Lung (tissue), 17 donors: ENCODE measurements at places on chromosomes 5 and 9.

GRCh38 chr5:17039170-17039569, 103.1 kb upstream of the MYO10 start:
- no peak for DNase-seq

- DNase-seq, result no peak
These were observed 8.3 kb downstream of the DIMT1 start for GRCh38 chr5:62395210-62395950.

- no peak for DNase-seq
These were observed 65.2 kb upstream of the UBAC1 start for GRCh38 chr9:136026266-136026942.

DNA sequence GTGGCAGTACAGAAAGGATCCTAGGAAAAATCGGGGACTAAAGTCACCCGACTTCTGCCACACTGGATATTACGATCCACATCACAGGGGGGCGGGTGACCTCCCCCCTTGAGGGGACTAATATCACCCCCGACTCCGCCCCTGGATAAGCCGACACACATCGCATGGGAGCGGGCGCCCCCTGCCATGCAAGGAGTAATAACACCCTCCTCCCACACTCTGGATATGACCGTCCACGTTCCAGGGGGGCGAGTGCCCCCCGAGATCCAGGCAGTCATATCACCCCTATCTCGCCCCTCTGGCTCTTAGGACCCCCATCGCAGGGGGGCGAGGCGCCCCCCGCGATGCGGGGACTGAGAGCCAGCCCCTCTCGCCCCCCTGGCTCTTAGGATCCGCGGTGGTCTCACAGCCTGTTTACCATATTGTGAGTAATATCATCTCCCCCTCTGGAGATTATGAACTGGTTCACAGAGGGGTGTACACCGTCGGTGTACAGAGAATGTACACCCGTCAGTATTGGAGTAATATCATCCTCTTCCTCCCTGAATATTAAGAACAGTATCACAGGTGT, 423.0 kb downstream of the DIRAS2 start:
- DNase-seq, result no peak

DNA sequence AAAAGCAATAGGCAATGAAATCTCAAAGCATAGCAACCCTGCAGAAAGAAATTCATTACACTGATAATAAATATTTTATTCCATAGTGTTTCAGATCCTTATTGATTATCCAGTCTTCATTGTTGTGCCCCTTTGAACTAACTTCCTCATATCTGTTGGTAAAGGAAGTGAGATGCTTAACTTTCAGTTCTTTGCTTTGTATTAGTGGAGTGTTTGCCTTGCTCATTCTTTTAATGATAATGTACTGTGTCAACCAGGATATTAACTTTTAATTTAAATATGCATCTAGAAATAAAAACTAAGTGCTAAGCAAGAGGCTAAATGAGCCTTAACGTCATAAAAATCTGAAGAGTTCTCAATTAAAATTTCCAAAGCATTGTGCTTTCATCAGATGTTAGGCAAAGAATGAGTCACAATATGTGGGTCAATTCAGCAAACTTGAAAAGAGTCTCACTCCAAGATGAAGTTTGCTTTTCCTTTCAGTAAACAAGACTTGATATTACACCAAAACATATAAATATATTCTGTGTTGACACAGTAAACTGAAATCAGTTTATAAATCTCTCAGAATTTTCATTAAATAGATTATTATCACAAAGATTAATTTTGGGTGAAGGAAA, 105.9 kb downstream of the GIN1 start:
- no peak for DNase-seq

DNA sequence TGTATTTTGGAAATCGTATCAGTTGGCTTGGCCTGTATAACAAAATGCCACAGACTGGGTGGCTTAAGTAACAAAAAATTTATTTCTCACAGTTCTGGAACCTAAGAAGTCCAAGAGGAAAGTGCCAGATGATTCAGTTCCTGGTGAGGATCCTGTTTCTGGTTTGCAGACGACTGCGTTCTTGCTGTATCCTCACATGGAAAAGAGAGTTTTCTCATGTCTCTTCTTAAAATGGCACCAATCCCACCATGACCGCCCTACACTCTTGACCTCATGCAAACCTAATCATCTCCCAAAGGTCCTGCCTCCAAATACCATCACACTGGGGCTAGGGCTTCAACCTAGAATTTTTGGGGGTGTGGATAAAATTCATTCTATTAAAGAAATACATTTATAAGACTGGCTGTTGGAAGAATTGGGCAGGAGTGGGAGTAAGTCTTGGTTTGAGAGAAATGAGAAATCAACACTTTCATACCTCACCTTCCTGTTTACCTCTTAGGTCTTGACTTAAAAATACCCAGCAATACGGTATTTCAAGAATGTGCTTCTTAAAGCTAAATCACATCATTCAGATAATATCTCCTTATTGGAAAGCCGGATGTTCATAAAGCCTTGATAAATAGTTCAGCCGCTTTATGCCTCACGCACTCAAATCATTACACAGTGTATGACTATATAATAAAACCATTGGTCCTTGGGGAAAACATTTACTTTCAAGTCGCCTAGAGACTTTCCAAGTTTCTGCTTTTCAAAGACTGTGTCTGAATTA, 28.7 kb downstream of the PTTG1 start:
- no peak for DNase-seq

GRCh38 chr5:108083232-108083631, 298.7 kb downstream of the FBXL17 start:
- DNase-seq, result no peak

DNA sequence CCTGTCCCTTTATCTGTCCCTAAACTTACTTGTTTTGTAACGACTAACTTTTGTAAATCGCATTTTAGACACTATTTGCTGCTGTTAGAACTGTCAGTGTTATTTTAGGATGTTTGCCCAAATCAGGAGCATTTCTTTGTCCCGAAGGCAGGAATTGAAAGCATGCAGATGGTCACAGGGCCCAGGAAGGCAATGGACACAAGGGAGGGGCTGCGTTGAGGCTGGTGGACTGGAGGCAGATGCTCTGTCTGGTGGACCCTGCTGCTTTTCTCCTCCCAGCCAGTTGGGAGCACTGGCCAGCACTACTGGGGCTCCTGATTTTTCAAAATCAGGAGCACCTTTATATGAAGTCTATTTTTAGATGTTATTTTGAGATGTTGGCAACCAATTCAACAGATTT, 31.7 kb downstream of the DOCK2 start:
- peak; percentile 48 for DNase-seq

- peak; percentile 50 for DNase-seq
These were observed 3.3 kb upstream of the CDC20B start for GRCh38 chr5:55176176-55176818.

- DNase-seq, result no peak
These were observed 16.8 kb downstream of the SEMA5A start for GRCh38 chr5:9529041-9529480.

DNA sequence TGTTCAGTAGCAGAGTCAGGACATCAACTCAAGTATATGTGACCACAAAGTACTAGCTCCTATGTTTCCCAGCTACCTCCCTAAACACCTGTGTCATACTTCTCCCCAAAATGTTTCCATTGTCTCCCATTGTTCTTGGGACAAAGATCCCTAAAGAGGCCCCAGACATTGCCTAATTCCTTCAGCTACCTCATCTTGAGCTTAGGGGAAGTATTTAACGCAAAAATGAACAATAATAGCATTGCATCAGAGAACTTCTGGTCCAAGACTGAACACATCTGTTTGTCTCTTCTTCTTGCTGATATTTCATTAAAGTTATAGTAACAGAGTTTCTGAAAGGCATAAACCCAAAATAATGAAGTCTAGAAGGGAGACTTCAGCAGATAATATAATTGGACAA, 430.8 kb downstream of the MTRR start:
- DNase-seq, result peak; percentile 74

DNA sequence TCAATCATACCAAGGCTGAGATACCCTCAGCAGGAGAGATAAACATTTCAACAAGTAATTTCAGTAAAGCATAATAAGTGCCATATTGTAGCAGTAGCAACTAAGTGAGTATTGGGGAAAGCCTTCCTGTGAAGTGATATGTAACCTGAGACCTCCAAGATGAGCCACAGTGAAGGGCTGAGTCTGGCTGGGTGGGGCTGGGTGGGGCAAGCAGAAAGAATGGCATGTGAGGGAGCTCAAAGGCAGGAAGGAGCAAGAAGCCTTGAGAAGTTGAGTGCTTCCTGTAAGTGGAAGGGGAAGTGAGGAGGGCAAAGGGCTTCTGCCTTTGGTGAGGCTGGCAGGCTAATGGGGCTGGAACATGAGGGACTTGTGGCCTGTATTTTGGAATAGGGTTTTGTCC, 19.7 kb upstream of the ASTN2 start:
- no peak for DNase-seq

DNA sequence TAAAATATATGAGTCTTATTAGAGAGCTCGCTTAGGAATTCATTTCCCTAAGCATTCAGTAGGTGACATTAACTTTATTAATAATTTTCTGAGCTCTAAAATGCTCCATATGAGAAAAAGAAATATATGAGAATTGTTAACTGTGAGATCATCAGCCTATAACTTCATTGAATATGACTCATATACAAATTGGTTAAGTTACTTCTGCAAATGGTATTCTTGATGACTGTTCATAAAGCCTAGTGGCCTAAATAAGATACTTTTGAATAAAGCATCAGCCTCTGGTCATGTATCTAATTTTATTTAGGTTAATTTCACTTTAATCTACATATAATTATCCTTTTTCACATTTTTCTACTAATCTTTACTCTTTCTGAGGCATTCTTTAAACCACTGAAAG, 710.2 kb upstream of the ACO1 start:
- DNase-seq, result no peak

DNA sequence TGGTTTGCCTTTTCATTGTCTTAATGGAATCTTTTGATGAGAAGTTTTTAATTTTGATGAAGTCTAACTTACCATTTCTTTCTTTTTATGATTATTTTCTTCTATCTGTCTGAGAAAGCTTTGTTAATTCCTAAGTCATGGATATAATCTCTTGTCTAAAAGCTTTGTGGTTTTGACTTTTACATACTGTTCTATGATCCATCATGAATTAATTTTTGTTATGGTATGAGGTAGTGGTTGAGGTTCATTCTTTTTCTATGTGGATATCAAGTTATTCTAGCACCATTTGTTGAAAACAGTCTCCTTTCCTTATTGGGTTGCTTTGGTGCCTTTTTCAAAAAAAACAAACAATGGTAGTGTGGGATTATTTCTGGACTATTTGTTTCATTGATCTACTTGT, 20.4 kb downstream of the FBXO10 start:
- DNase-seq, result no peak

- DNase-seq, result peak; percentile 46
These were observed 132.4 kb upstream of the EPB41L4A start for GRCh38 chr5:112551419-112552032.

DNA sequence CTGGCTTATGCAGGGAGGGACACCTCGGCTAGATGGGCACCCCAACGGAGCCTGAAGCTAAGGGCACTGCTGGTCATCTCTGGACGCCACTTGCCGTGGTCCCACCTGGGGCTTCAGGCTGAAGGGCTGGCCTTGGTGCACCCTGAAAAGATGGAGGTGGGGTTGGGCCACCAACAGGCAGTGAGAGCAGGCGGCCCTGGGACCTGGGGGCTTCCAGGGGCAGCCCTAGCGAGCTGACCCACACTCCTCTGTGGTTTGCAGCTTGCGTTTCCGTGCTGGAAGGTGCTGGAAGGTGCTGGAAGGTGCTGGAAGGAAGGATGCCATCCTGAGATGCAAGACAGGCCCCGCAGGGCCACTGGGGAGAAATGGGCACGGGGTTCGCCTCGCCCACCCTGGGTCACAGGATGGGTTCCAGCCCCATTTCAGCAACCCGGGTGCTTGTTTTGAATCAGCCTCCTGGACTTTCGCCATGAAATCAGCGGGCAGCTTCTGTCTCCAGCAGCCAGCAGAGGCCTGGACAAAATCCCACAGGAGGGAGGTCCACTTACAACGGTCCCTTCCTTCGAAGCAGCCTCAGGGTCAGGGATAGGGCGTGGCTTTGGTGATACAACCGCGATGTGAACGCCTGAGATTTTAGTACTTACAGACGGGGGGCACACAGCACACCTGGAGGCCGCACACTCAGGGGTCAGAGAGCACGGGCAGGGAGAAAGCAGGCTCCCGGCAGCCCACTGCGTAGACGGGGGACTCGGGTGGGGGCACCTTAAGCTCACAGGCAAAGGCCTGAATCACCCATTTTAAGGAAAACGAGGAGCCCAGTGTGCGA, 303.1 kb upstream of the IRX4 start:
- no peak for DNase-seq

DNA sequence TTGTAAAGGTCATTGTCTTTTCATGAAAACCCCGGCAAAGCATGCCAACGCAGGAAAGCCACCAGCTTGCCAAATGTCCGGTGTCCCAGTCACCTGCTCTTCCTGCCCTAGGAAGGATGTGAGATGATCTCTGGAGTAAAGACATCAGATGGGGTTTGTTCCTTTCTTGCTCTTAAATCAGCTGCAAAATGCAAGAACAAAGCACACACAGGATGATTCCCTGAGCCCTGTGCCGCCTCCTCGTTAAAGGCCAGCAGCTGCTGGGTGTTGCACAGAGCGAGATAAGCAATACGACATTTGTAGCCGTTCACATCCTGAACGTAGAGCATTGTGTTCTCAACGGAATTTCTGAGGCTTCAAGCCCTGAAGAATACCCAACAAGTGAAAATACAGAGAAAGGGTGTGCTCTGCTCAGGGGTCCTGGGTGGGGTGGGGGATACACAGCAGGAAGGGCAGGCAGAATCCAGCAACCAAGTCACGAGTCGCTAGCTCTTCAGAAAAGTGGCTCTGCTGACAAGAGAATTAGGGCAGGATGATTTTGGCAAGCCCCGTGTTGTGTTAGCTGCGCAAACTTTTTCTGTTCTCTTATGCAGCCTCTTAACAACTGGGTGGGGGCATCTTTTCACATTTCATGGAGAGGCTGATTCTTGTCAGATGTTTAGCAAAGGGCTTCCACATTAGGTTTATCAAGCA, 229.2 kb upstream of the MAP3K1 start:
- peak; percentile 96 for DNase-seq

DNA sequence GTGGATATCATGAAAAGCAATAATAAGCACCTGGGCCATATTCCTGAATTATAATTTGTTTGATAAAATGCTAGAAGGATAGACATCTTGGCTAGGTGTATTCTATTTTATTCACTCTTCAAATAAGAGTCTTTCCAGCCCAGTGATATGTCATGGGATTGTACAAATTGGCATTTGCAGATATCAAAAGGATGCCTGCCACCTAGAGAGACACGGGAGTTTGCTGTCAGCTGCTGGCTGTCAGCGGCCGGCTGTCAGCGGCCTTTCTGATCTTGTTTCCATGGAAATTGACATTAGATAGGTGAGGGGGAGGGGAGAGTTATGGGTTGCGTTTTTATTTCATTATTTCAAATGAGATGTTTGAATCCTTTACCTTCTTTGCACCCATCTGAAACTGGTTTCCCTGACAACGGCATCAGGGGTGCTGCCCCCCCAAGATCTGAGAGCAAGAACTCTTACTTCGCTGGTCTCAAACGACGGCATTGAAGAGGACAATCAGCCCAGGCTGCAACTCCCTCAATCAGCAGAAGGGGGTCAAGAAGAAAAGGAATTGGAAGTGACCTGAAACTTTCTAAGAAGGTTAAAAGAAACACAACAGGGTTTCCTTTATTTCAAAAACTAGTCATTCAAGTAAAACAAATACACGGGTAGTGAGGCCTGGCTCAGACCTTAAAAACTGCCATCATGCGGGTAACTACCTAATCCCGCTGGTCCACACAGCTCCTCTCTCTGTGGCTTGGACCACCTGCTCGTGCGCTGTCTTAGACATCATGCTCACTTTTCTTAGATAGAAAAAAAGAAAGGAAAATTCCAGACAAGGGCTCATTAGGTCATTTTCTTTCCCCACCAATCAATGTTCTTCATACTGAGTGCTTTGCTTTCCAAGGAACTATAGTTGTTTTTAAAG, 115.7 kb downstream of the TLE1 start:
- DNase-seq, result no peak

- peak; percentile 33 for DNase-seq
These were observed 43.8 kb downstream of the STOM start for GRCh38 chr9:121326130-121326838.
